ENCODE measurements at places on chromosomes 12 and 14. TPM values are rescaled to one million over a fixed set of nuclear protein-coding genes. Genes with fewer than 3 reads are reported as not detected.

RNASE1 gene
- not detected for total RNA-seq

DNA sequence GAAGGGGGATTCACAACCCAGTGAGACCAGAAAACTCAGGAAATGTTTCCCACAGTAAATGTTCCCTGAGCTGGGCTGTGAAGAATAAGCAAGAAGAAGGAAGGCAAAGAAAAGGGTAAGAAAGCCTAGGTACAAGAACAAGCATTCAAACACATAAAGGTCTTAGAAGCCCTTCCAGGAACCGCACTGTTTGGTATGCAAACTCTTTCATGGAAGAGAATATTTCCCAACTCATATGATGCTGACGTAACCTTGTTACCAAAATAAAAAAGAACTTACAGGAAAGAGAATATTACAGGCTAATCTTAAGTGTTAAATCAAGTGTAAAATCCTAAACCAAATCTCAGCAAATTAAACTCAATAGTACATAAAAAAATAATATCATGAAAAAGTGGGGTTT is 23.6 kb downstream of the MED6 start:
- DNase-seq = no peak
- no peaks in the 10 kb centered on the region for H3K4me1 ChIP-seq
- H3K27me3 ChIP-seq = no peaks in the 10 kb centered on the region
- H3K36me3 ChIP-seq = peaks cover 4% of the 10 kb centered on the region
- no peak overlapping the region for H3K27ac ChIP-seq

GRCh38 chr12:102430661-102431060 is 49.7 kb downstream of the IGF1 start:
- no peak overlapping the region for H3K27ac ChIP-seq
- H3K4me1 ChIP-seq = peaks cover 12% of the 10 kb centered on the region
- DNase-seq = no peak

DNA sequence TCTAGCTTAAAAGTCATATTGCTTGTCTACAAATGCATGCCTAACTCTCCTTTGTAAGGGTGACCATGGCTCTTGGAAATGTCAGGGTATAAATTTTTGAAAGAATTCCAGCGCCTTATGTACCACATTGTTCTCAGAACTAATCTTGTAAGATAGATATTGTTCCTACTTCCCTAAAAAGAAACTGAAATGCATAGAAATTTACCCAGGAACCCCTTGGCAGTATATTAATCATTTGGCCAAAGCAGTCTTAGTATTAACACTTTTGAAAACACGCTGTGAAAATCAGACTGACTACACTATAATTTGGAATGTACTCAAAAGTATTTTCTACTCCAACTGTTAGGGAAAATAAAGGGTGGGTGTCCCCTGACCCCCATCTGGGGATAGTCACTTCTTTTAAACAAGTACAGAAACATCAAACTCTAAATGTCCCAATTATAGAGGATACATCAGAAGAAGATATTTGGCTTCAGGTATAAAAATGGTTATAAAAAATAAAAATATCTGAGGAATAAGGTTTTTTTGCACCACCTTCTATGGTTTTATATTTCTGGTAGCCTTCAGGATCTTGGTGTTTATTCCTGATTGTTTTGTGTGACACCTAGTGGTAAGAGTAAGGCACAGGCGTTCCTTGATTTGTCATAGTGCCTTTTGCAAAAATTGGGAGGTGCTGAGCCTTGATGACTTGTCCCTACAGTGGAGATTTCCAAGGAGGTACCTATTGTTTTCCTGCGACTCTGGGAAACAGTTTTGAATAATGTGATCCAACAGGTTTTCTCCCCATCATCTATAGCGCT is 2.2 kb upstream of the NFKBIA start:
- H3K27me3 ChIP-seq = no peaks in the 10 kb centered on the region
- DNase-seq = peak; percentile 87
- H3K4me1 ChIP-seq = peaks cover 30% of the 10 kb centered on the region
- H3K4me3 ChIP-seq = no peak overlapping the region
- peaks cover 19% of the 10 kb centered on the region for H3K36me3 ChIP-seq
- H3K27ac ChIP-seq = no peak overlapping the region

DNA sequence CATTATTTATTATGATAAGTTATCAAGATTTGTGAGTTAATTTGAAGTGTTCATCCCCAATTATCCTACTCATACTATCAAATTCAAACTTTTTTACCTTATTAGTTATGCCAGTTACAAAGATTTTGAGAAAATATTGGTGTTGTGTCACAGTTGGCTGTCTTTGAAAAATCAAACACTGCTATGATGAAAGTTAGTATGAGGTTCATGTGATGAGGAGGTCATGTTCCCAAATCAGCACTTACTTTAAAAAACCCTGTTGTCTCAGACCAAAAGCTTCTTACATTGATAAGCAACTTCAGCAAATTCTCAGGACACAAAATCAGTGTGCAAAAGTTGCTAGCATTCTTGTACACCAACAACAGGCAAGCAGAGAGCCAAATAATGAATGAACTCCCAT is 68.1 kb downstream of the TTC6 start:
- H3K4me1 ChIP-seq = no peaks in the 10 kb centered on the region
- H3K36me3 ChIP-seq = no peaks in the 10 kb centered on the region
- H3K4me3 ChIP-seq = no peak overlapping the region
- H3K27me3 ChIP-seq = no peaks in the 10 kb centered on the region
- DNase-seq = no peak

Measured in osteoblast (primary cell).